ENCODE measurements at places on chromosomes 4 and X. TPM values are rescaled to one million over a fixed set of nuclear protein-coding genes. Genes with fewer than 3 reads are reported as not detected.

DNA sequence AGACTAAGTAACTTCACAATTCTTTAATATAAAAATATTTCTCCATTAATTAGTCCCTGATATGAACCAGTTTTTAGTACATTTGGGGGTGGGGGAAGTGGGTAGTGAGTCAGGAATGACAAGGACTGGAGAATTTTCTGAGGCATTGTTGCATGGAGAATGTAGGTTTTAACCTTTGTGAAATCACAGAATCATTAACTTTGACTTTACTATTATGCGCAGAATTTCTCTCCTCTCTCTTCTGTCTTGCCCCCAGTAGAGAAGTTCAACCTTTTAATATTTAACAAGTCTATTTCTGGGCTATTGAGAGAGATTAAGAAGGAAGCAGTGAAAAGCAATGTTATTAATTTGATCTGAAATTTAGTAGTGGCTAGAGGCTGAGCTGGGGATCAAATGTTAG lies 597.0 kb downstream of the PCDH18 start:
- DNase-seq = no peak
- H3K4me3 ChIP-seq = no peak overlapping the region
- H3K27ac ChIP-seq = no peak overlapping the region
- H3K36me3 ChIP-seq = no peaks in the 10 kb centered on the region
- H3K4me1 ChIP-seq = no peaks in the 10 kb centered on the region

DNA sequence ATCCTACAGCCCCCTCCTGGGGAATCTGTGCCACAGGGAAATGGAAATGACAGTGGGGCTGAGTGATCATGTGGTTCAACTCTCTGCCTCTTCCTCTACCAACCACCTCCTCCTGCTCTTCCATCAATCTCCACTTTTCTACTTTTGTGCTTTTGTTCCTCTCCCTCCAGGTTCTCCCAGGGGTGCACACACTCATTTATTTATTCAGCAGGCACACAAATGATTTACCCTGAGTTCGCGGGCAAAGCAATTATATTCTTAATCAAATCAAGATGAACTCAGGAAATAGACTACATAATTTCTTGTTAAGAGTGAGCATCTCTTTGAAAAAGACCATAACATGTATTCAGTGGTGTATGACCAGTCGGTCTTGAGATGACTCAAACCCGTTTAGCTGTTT lies 69.2 kb downstream of the VCX3A start:
- H3K4me3 ChIP-seq = no peak overlapping the region
- no peaks in the 10 kb centered on the region for H3K27me3 ChIP-seq
- DNase-seq = no peak
- no peak overlapping the region for H3K27ac ChIP-seq
- no peaks in the 10 kb centered on the region for H3K4me1 ChIP-seq
- no peaks in the 10 kb centered on the region for H3K36me3 ChIP-seq

DNA sequence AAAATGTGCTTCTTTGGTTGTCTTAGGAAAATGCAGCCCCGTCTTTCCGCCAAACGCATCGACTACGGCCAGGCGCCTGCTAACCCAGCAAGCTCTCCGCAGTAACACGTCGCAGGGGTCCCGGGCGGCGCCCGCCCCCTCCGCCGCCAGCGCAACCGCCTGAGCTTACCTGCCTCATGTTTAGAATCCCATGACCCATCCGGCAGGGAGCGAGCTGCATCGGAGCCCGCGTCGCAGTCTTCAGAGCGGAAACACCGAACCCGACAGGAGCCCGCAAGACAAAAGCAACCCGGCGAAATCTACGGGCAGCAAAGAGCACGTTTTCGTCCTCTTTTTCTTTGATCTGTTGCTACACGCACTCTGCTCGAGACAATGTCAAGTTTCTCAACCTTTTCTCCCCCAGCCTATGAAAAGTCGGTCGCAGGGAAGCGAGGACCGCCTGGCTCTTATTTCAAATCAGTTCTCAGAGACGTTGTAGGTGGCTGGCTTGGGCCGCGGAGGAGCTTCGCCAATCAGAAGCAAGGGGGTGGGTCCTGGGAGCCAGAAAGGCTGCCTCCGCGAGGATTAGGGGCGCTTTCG lies at the start of gene MID1:
TSS of gene MID1 (minus strand) at position 465 of the 579 bp plus-strand sequence. CDS start 53,038 bp downstream, outside the sequence.
- H3K36me3 ChIP-seq = no peaks in the 10 kb centered on the region
- no peak for DNase-seq
- no peak within 1 kb of the TSS for H3K4me3 ChIP-seq
- no peaks in the 10 kb centered on the region for H3K27me3 ChIP-seq
- H3K27ac ChIP-seq = no peak within 1 kb of the TSS

DNA sequence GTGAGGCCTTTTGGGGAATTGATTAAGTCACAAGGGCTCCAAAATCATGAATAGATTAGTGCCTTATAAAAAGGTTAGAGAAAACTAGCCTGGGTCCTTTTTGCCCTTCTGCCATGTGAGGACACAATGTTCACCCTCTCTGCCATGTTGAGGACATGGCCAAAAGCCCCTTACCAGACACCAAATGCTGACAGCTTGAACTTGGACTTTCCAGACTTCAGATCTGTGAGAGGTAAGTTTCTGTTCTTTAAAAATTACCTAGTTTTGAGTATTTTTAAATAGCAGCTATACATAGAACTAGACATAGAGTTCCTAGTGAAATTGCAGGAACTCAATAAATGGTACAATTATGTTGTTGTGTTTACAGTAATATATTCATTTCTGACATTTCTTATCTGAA lies 1214.4 kb downstream of the ADGRL3 start:
- no peak overlapping the region for H3K27ac ChIP-seq
- no peaks in the 10 kb centered on the region for H3K27me3 ChIP-seq
- H3K4me1 ChIP-seq = no peaks in the 10 kb centered on the region
- DNase-seq = no peak
- H3K36me3 ChIP-seq = no peaks in the 10 kb centered on the region

DNA sequence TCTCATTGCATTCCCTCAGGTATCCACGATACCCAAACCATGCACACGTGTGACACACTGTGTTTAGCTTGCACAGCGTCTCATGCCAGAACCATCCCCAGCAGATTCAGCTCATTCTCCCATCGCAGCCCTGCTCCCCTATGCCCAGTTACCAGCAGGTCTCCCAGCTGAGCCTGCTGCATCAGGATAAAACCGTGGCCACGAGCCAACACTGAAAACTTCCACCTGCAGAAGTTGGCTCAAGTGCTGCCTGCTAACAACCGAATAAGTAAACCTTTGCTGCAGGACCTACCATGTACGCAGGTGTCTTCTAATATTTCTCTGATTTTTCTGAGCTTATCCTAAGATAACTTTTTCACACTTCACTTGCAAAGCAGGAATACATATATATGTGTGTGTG lies 120.4 kb upstream of the STS start:
- no peaks in the 10 kb centered on the region for H3K36me3 ChIP-seq
- DNase-seq = no peak
- no peak overlapping the region for H3K4me3 ChIP-seq
- no peaks in the 10 kb centered on the region for H3K4me1 ChIP-seq
- H3K27me3 ChIP-seq = no peaks in the 10 kb centered on the region
- H3K27ac ChIP-seq = no peak overlapping the region

DNA sequence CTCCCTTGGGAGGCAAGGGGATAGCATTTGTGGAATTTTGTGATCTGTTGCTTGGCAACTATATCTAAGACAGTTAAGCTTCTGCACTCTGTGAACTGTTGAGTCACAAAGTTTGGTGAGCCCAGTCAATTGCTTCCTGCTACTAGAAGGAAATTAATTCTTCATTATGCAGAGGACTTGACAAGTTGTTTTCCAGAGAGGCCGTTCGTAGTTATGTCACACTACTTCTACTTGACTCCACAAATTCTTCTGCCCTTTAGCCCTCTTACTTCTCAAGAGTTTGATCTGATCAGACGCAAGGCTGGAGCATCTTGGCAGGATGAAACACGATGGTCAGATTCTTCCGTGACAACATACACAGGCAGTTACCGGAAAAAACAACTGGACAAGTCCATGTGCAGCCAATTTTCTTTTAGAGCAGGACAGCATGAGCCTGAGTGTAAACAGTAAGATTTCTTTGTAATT lies at the start of gene C4orf51:
TSS of gene C4orf51 (plus strand) at position 156 of the 465 bp plus-strand sequence. CDS start at position 214, 58 bp downstream.
- H3K4me1 ChIP-seq = no peaks in the 10 kb centered on the region
- no peak within 1 kb of the TSS for H3K4me3 ChIP-seq
- H3K27me3 ChIP-seq = no peaks in the 10 kb centered on the region
- H3K36me3 ChIP-seq = no peaks in the 10 kb centered on the region

DNA sequence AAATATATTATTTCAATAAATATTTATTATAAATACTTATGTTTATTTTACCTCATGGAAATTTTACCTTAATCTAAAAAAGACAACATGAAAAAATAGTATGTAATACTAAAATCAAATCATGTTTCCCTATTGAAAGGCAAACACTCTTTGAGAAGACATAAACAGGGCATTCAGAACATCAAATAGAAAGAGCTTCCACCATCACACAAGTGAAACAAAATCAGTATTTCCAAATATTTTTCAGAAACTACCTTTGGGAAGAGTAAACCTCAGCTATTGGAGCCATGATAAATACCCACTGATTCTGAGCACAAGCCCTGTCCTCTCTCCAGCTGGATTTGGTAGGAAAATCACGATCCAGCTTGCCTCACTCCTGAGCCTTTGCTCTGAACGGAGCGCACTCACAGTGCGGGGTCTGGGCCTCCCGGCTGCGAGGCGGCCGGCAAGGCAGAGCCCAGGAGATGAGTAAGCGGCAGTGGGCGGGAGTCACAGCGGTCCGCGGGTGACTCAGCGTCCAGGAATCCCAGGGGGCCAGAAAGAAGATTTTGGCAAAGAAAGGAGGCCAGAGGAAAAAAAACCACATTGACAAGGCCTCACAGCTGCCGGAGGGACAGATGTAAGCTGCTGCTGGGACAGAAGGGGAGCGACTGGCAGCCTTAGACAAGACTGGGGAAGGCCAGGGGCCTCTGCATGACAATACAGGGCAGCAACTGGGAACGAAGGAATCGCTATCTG lies 14.7 kb upstream of the ANXA5 start:
- H3K4me1 ChIP-seq = no peaks in the 10 kb centered on the region
- no peaks in the 10 kb centered on the region for H3K36me3 ChIP-seq
- no peak for DNase-seq
- H3K4me3 ChIP-seq = no peak overlapping the region
- H3K27me3 ChIP-seq = no peaks in the 10 kb centered on the region

- no peaks in the 10 kb centered on the region for H3K36me3 ChIP-seq
- no peaks in the 10 kb centered on the region for H3K4me1 ChIP-seq
- no peaks in the 10 kb centered on the region for H3K27me3 ChIP-seq
- no peak for DNase-seq
- no peak overlapping the region for H3K27ac ChIP-seq
- no peak overlapping the region for H3K4me3 ChIP-seq
These were observed 100.9 kb upstream of the NKX1-1 start for GRCh38 chr4:1506956-1507721.

GRCh38 chr4:140617499-140618248 lies 48.9 kb upstream of the UCP1 start:
- no peak for DNase-seq
- no peaks in the 10 kb centered on the region for H3K4me1 ChIP-seq
- no peak overlapping the region for H3K27ac ChIP-seq
- H3K36me3 ChIP-seq = no peaks in the 10 kb centered on the region

- no peaks in the 10 kb centered on the region for H3K36me3 ChIP-seq
- no peaks in the 10 kb centered on the region for H3K4me1 ChIP-seq
These were observed 363.6 kb upstream of the FAM241A start for GRCh38 chr4:111781611-111782010.

DNA sequence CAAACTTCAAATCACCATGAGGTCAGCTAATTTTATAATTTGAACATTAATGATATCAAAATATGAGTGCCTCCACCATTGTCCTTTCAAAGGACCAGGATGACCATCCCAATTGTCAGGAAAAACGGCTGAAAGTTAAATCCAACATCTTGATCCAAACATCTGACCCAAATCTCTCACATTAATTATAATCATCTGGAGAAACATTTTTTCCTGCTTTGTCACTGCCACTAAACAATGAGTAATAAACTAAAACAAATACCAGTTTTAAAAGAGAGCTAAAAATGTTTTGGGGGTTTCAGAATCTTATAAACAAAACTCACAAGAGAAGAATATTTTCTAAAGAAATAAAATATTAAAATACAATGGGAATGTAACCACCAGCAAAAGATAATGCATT lies 45.7 kb upstream of the NDST4 start:
- no peak overlapping the region for H3K4me3 ChIP-seq
- no peaks in the 10 kb centered on the region for H3K36me3 ChIP-seq

- no peaks in the 10 kb centered on the region for H3K27me3 ChIP-seq
- H3K4me1 ChIP-seq = no peaks in the 10 kb centered on the region
- DNase-seq = no peak
- H3K36me3 ChIP-seq = no peaks in the 10 kb centered on the region
These were observed 156.6 kb upstream of the FTHL17 start for GRCh38 chrX:31228415-31228832.

GRCh38 chrX:66918511-66918910 lies 279.6 kb upstream of the EDA2R start:
- no peaks in the 10 kb centered on the region for H3K4me1 ChIP-seq
- H3K4me3 ChIP-seq = no peak overlapping the region
- H3K27ac ChIP-seq = no peak overlapping the region
- no peaks in the 10 kb centered on the region for H3K27me3 ChIP-seq
- DNase-seq = no peak
- H3K36me3 ChIP-seq = no peaks in the 10 kb centered on the region

- no peaks in the 10 kb centered on the region for H3K4me1 ChIP-seq
- no peaks in the 10 kb centered on the region for H3K27me3 ChIP-seq
- no peak overlapping the region for H3K27ac ChIP-seq
- no peak overlapping the region for H3K4me3 ChIP-seq
- H3K36me3 ChIP-seq = no peaks in the 10 kb centered on the region
- DNase-seq = no peak
These were observed 48.0 kb downstream of the SH3RF1 start for GRCh38 chr4:169222761-169223160.

DNA sequence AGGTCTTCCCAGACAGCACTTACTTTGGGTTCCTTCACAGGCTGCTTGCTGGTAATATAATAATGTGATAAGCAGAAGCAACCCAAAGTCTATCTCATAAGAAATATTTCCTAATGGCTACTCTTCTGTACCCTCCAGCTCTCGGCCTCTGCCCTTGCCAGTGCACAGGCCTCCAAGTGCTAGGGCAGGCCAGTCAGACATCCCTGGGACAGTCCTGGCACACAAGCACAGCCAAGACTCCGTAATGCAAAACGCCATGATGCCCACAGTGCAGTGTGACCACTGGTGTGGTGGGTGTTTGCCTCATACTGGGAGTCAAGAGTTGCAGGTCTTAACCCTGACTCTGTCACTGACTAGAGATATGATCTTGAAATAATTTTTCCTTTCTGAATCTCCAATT lies 35.1 kb downstream of the RNF150 start:
- H3K36me3 ChIP-seq = no peaks in the 10 kb centered on the region
- no peaks in the 10 kb centered on the region for H3K4me1 ChIP-seq
- H3K4me3 ChIP-seq = no peak overlapping the region
- DNase-seq = no peak

Gene ALAS2
- total RNA-seq = not detected

Gene GC
- total RNA-seq = not detected

Data from naive thymus-derived CD4-positive, alpha-beta T cell (primary cell).